ENCODE measurements at places on chromosomes 1 and 21. TPM values are rescaled to one million over a fixed set of nuclear protein-coding genes. Genes with fewer than 3 reads are reported as not detected.

Gene FCRL1
- not detected for total RNA-seq

Gene CD52
- total RNA-seq, result not detected

Gene PCP4L1
- not detected for total RNA-seq

Gene NTMT2
- not detected for total RNA-seq

Gene RXFP4
- total RNA-seq, result not detected

Gene KDF1
- not detected for total RNA-seq
